ENCODE measurements at places on chromosomes 6 and 20.

DNA sequence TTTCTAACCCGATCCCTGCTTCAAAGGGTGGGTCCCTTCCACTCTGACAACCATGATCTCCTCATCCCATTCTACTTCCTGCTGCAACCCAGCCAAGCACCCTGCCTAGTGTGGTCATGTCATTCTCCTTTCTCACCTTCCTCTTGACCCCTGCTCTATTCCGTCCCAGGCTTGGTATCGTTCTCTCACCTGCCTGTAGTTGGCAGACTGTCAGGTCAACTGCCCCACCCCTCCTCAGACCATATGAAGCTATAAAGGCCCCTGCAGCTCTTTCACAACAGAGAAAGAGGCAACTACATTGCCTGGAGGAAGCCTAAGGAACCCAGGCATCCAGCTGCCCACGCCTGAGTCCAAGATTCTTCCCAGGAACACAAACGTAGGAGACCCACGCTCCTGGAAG, at the start of gene MUC21:
MUC21 (plus strand) TSS at position 280 of the 400 bp plus-strand sequence. CDS start 241 bp downstream, outside the sequence.
- H3K4me1 ChIP-seq, result no peaks in the 10 kb centered on the region

GRCh38 chr6:157892363-157892877, 69.4 kb downstream of the SNX9 start:
- DNase-seq, result no peak
- H3K4me3 ChIP-seq, result no peak overlapping the region
- H3K27ac ChIP-seq, result no peak overlapping the region
- no peaks in the 10 kb centered on the region for H3K27me3 ChIP-seq
- peaks cover 3% of the 10 kb centered on the region for H3K36me3 ChIP-seq
- H3K4me1 ChIP-seq, result no peaks in the 10 kb centered on the region

- no peak overlapping the region for H3K27ac ChIP-seq
- H3K36me3 ChIP-seq, result no peaks in the 10 kb centered on the region
- peaks cover 7% of the 10 kb centered on the region for H3K4me1 ChIP-seq
- no peak overlapping the region for H3K4me3 ChIP-seq
- DNase-seq, result peak; percentile 98
These were observed 224.2 kb downstream of the NFATC2 start for GRCh38 chr20:51318058-51318949.

- H3K4me1 ChIP-seq, result peaks cover 9% of the 10 kb centered on the region
- H3K27me3 ChIP-seq, result no peaks in the 10 kb centered on the region
- no peak for DNase-seq
- peak overlapping the region; percentile 90 for H3K4me3 ChIP-seq
- no peak overlapping the region for H3K27ac ChIP-seq
These were observed 1.1 kb downstream of the SOD2 start for GRCh38 chr6:159691963-159692287.

GRCh38 chr6:73968221-73968757, 272.3 kb downstream of the CD109 start:
- H3K27me3 ChIP-seq, result no peaks in the 10 kb centered on the region
- DNase-seq, result no peak
- H3K4me3 ChIP-seq, result no peak overlapping the region

DNA sequence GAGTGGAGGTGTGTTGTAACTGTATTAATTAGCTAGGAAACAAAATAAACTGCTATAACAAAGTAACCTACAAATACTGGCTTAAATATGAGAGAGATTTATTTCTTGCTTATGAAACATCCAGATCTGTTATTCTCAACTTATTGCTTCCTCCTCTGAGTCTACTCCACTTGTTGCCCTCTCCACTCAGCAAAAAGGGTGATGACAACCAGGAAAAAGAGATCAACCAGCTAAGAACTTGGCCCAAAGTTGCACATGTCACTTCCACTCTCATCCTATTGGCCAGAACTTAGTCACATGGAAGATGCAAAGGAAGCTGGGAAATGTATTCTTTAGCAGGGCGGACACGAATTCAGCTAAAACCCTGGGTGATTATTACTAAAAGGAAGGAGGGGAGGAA, 5.2 kb upstream of the TP53RK start:
- no peaks in the 10 kb centered on the region for H3K27me3 ChIP-seq
- no peaks in the 10 kb centered on the region for H3K36me3 ChIP-seq
- H3K4me1 ChIP-seq, result no peaks in the 10 kb centered on the region
- no peak for DNase-seq

- no peak for DNase-seq
- no peak overlapping the region for H3K4me3 ChIP-seq
- no peaks in the 10 kb centered on the region for H3K36me3 ChIP-seq
- peaks cover 24% of the 10 kb centered on the region for H3K4me1 ChIP-seq
- H3K27ac ChIP-seq, result no peak overlapping the region
These were observed 94.1 kb downstream of the SNX5 start for GRCh38 chr20:17874271-17875105.

- no peak overlapping the region for H3K4me3 ChIP-seq
- no peak for DNase-seq
- no peaks in the 10 kb centered on the region for H3K36me3 ChIP-seq
- no peaks in the 10 kb centered on the region for H3K27me3 ChIP-seq
- H3K27ac ChIP-seq, result no peak overlapping the region
- H3K4me1 ChIP-seq, result no peaks in the 10 kb centered on the region
These were observed 43.1 kb upstream of the NAA20 start for GRCh38 chr20:19973961-19974629.

GRCh38 chr6:167797011-167797471, 29.7 kb upstream of the AFDN start:
- no peak for DNase-seq
- H3K4me3 ChIP-seq, result no peak overlapping the region
- H3K27me3 ChIP-seq, result no peaks in the 10 kb centered on the region

DNA sequence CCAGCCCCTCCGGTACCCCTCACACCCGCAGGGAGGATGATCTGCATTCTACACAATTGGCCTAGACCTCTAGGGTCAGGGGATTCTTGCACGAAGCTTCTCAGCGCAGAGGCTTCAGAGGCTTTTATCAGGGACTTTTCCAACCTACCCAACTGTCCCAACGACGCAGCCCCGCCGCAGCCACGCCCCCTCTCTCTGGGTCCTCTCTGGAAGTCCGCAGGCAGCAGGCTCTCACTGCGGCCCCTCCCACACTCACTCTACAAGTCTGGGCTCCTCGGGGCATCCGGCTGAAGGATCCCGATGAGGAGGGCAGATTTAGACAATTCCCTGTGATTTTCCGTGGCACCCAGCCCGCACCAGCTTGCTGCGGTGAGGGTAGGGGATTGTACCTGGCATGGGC, 227.7 kb upstream of the RNF24 start:
- DNase-seq, result no peak
- no peak overlapping the region for H3K27ac ChIP-seq
- H3K4me1 ChIP-seq, result peaks cover 12% of the 10 kb centered on the region
- H3K27me3 ChIP-seq, result peaks cover 34% of the 10 kb centered on the region

DNA sequence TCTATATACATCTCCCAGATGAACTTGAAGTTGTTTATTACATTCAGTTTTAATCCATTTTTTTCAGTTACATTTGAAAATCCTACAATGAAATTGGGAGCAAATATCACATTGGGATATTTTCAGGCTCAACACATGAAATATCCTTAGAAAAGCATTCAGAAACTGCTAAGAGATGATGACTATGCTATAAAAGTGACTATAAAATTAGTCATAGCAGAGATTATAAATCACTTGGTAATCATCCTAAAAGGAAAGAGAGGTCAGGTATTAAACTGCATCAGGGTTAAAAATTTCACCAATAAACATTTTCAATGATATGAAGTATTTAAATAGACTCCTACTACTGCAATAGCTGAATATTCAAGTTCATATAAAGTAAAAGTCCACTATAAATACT, 987.7 kb downstream of the GRIK2 start:
- no peaks in the 10 kb centered on the region for H3K36me3 ChIP-seq
- H3K27me3 ChIP-seq, result no peaks in the 10 kb centered on the region
- no peaks in the 10 kb centered on the region for H3K4me1 ChIP-seq
- DNase-seq, result no peak

DNA sequence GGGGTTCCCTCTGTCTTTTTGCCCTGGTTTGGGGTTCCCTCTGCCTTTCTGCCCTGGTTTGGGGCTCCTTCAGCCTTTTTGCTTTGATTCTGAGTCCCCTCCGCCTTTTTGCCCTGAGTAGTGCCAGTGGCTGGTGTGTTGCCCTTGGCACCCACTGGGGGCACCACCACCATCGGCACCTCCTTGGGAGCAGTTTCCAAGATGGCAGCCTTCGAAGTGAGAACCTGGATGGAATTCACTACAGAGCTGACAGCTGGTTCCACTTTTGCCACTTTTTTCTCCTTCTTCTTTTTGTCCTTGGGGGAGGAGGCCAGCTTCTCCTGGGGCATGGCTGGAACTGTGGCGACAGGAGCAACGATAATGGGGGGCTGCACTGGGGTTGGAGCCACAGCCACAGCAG, 22.2 kb downstream of the RRBP1 start:
- H3K36me3 ChIP-seq, result peaks cover 20% of the 10 kb centered on the region
- no peaks in the 10 kb centered on the region for H3K27me3 ChIP-seq
- no peak overlapping the region for H3K27ac ChIP-seq
- H3K4me3 ChIP-seq, result no peak overlapping the region

GRCh38 chr20:50850721-50851286, 55.9 kb downstream of the BCAS4 start:
- no peak overlapping the region for H3K27ac ChIP-seq
- H3K36me3 ChIP-seq, result no peaks in the 10 kb centered on the region
- peak; percentile 38 for DNase-seq

DNA sequence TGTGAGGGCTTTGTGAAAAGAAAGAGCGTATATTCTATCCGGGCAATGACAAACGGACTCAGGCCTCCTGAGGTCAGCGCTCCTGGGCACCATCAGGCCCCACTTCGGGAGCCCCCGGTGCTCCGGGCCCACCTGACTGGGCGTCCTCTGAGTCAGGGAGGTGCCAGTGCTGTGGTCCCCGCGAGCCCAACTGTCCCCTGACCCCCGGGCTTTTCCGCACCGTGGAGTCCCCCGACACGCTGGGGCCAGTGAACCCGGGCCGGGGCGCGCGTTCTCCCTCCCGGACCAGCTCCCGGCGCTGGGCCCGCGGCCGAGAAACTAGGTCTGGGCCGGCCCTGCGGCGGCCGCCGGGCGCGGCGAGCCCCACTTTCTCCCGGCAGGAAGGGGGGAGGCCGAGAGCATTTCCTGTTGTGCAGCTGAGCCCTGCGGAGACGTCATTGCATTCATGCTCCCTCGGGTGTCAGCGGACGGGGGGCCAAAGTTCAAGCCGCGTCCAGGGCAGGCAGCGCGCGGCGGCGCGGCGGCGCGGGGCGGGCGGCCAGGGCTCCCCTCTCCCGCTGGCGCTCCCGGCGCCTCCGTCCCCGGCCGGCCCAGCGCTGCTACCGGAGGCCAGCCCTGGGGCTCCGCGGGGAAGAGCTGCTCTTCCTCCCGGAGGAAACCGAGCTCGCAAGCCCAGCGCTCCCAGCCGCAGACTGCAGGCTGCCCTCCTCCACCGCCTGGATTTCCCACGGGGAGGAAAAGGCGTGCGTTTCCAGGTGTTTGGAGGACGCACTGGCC, 18.3 kb downstream of the HIVEP2 start:
- no peaks in the 10 kb centered on the region for H3K36me3 ChIP-seq
- no peaks in the 10 kb centered on the region for H3K27me3 ChIP-seq
- peak overlapping the region; percentile 72 for H3K4me3 ChIP-seq
- peaks cover 4% of the 10 kb centered on the region for H3K4me1 ChIP-seq
- peak; percentile 76 for DNase-seq
- no peak overlapping the region for H3K27ac ChIP-seq

DNA sequence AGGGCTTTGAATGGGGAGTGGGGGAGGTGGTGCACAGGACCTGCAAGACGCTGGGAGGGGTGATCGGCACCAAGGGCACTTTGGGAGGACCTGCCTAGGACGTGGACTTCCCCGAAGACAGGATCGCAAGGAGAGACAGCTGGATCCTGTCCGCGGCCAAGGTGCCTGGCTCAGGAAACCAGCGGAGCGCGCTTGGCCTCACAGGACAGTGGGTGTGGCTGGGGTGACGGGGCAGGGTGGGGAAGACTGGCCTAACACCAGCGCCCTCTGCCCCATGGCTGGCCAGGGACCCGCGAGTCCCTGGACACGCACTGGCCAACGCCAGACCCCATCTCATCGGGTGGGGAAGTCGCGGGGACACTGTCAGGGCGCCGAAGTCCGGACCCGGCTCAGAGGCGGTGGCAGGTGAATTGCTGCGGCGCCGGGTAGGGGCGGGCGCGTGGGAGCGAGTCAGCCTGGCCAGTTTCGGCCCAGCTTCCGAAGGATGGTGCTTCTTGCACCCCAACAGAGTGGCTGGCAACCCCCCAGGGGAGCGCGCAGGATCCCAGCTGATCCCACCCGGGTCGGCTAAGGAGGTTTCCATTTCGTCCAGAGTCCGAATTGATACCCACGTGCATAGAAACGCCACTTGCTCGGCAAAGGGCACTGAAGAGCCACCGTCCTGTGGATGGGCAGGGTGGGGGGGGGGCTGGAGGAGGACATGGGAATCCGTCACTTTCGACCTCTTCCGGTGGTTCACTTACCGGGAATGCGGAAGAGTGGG, 785 bp upstream of the THBD start:
- H3K4me3 ChIP-seq, result peak overlapping the region; percentile 52
- H3K4me1 ChIP-seq, result peaks cover 5% of the 10 kb centered on the region
- no peak for DNase-seq
- no peaks in the 10 kb centered on the region for H3K36me3 ChIP-seq
- peaks cover 66% of the 10 kb centered on the region for H3K27me3 ChIP-seq

GRCh38 chr20:62136283-62137091, 6.7 kb downstream of the PSMA7 start:
- H3K4me1 ChIP-seq, result peaks cover 1% of the 10 kb centered on the region
- H3K27me3 ChIP-seq, result no peaks in the 10 kb centered on the region
- no peak for DNase-seq
- H3K36me3 ChIP-seq, result peaks cover 73% of the 10 kb centered on the region
- no peak overlapping the region for H3K4me3 ChIP-seq

DNA sequence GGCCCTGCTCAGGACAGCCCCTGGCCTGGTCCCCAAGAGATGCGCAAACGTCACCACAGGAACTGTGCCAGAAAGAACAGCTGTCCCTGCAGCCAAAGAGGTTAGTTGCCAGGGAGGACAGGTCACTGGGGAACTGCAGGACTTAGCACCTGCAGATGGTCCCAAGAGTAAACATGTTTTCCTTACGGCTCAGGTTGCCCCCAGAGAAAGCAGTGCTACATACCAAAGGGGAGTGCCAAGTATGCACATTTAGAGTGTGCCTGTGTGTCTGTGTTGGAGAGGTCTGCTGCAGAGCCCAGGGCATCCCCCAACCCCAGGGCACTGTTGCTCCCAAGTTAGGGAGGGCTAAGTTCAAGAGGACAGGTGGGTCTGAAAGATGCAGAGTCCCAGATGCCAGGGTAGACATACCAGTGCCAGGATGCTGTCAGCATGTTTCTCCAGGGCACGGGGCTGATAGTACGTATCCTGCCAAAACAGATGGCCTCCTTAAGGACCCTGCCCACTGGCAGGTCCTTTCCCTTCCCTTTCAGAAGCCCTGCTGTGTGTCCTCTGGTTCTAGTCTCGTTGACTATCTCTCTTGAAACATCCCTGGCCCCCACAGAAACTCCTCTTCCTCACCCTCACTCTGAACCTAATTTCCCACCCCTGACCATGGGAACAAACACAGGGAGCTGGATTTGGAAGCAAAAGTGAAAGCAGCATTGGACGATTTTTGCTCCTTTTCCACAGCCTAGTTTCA, 1.3 kb downstream of the ABHD16A start:
- H3K27me3 ChIP-seq, result no peaks in the 10 kb centered on the region
- H3K27ac ChIP-seq, result no peak overlapping the region

GRCh38 chr6:34084591-34085290, 61.1 kb downstream of the GRM4 start:
- no peaks in the 10 kb centered on the region for H3K4me1 ChIP-seq
- H3K27ac ChIP-seq, result no peak overlapping the region

- H3K4me3 ChIP-seq, result no peak overlapping the region
- no peak overlapping the region for H3K27ac ChIP-seq
- no peaks in the 10 kb centered on the region for H3K36me3 ChIP-seq
- no peaks in the 10 kb centered on the region for H3K4me1 ChIP-seq
- DNase-seq, result no peak
These were observed 4.4 kb downstream of the IL20RA start for GRCh38 chr6:137040393-137040792.
